ENCODE measurements at places on chromosomes 3 and 15.

GRCh38 chr3:8712045-8712907 lies 21.3 kb upstream of the CAV3 start:
- DNase-seq, result no peak

DNA sequence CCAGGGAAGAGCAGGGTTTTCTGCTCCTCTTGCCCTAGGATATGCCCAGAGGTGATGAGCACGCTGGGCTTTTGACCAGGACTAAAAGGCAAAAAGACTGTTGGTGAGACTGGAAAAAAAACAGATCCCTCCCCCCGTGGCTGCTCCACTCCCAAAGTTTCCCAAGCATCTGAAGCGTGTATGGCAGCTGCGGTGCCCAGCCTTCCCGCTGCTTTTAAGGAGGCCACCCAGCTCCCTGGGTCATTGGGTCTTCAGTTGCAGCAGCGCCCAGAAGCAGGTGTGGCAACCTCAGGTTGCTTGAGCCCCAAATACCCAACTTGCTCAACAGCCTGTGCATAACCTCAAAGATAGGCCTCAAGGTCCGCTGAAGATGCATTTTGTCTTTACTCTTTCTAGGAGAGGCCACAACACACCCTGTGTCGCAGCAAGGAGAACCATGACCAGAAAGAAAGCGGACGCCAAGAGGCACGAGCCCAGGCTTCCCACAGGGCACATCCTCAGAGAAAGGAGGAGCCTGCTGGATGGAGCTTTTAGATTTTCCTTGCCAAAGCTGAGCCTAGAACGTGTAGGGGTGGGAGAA lies 2.0 kb downstream of the SRGAP3 start:
- DNase-seq, result no peak

DNA sequence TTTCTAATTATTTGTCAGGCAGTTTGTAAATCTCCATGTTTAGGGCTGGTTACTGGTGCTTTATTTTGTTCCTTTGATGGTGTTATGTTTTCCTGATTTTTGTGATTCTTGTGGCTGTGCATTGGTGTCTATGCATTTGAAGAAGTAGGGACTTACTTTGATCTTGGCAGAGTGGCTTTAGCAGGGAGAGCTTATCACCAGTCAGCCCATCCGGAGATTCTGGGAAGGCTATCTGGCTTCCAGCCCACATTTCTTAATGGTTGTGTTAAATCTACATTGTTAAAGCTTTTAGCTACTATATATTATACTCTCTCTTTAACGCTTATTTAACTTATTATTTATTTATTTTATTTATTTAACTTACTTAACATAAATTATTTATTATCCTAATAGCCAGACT lies 35.1 kb downstream of the FBXL2 start:
- no peak for DNase-seq

DNA sequence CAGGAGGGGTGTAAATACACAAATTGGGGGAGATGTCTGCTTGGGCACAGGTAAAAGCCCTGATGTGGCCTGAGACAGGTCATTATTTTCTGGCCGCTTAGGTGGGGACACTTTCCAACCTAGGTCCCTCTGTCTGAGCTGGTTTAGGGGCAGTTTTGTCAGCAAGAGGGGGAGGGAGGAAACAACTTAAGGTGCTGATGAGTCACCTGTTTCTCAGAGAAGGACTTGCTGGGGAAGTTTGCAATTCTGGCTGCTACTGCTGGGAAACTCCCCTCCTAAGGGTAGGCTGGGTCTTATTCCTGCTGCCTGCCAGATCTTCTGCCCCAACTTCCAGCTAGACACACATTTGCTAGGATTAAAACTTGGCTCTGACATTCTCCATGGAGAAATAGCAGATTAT lies 4.8 kb upstream of the RHOV start:
- DNase-seq, result no peak

DNA sequence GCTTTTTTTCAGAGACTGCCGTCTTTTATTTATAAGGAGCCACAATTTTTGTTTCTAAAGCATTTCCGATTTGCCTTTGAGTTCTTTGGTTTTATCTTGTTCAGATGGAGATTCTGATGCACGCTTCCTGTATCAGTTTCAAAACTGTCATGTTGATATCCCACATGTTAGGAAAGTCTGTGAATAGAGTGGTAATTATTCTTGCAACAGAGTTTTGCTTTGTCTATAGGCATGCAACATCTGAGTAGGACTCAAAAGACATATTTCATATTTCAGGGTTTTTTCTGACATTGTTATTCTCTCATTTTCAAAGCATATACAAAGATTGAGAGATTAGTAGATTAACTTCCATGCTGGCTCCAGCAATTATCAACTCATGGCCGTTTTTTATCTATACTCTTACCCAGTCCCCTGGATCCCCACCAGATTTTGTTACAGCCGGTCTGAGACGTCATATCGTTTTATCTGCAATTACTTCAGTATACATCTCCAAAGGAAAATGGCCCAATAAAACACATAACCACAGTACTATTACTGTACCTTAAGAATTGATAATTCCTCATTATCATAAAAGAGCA lies 22.4 kb downstream of the PAQR5 start:
- no peak for DNase-seq

- DNase-seq, result no peak
Measured at GRCh38 chr3:169389211-169389924, 274.1 kb downstream of the MECOM start.

Measured in type B pancreatic cell (in vitro differentiated cells).